Renal pelvis (tissue), 12 donors: ENCODE measurements at places on chromosomes 12 and 14. TPM values are rescaled to one million over a fixed set of nuclear protein-coding genes. Genes with fewer than 3 reads are reported as not detected.

The BIN2 gene
- 2.6 TPM for polyA plus RNA-seq

The CLEC2B gene
- 3.9 TPM for polyA plus RNA-seq

The SOAT2 gene
- polyA plus RNA-seq: 3.0 TPM

The ALDH1L2 gene
- 1.5 TPM for polyA plus RNA-seq

The SLCO1B1 gene
- not detected for polyA plus RNA-seq

The NELL2 gene
- polyA plus RNA-seq: 11.9 TPM

The SAMD15 gene
- polyA plus RNA-seq: 10.8 TPM

The KERA gene
- 0.06 TPM for polyA plus RNA-seq

The SOX5 gene
- polyA plus RNA-seq: 5.5 TPM

The TNS2 gene
- 102 TPM for polyA plus RNA-seq

The TPH2 gene
- 0.18 TPM for polyA plus RNA-seq

The CCDC197 gene
- polyA plus RNA-seq: not detected

The COL2A1 gene
- 33.7 TPM for polyA plus RNA-seq

The TNFAIP2 gene
- 29.9 TPM for polyA plus RNA-seq

The TRIM9 gene
- polyA plus RNA-seq: 2.5 TPM

The PZP gene
- 0.56 TPM for polyA plus RNA-seq

The AQP5 gene
- 2.3 TPM for polyA plus RNA-seq

The GLI1 gene
- 20.2 TPM for polyA plus RNA-seq

The INHBC gene
- polyA plus RNA-seq: 0.27 TPM

The CCDC177 gene
- polyA plus RNA-seq: 0.18 TPM

The TAS2R20 gene
- polyA plus RNA-seq: 2.5 TPM

The RNU4-1 gene
- polyA plus RNA-seq: not detected

The ORAI1 gene
- 13.7 TPM for polyA plus RNA-seq
